Activated T-cell treated with anti-CD3 and anti-CD28 coated beads, Interleukin-2, amount 50 U/mL, for 72 hours (primary cell): ENCODE measurements at places on chromosomes 2 and 18.

- no peak for DNase-seq
These were observed 951 bp downstream of the EN1 start for GRCh38 chr2:118846442-118846952.

DNA sequence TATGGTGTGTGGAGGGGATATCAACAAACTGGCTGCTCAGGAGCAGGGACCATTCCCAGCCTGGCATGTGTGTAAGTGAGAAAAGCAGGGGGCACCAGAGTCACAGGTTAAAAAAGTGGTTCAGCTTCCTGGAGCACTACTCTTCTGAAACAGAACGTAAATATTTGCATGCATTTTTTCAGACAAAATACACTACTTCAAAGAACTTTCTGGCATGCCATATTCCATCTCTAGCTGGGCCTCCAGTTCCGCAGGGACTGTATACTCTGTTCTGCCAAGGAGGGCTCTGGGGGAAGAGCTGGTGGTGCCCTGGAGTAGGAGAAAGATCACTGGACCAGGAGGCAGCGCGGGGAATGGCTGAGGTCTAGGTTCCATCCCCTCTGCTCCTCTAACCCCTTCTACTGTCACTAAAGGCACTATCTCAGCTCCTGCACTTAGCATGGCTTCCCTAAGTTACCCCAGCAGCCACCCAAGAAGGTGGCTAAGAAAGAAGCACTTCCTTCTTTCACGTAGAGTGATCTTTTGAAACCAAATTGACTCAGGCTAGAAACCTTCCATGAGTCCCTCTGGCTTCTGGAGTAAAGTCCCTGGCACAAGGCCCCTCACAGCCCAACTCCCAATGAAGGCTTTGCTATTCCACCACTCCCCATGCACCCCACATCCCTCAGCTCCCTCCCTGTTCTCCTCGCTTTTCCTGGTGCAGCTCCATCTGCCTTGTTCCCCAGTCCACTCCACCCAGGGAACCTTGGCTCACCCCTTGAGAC is 57.6 kb upstream of the CABLES1 start:
- DNase-seq: no peak

- no peak for DNase-seq
These were observed 170.9 kb downstream of the CAPN13 start for GRCh38 chr2:30636311-30636710.

GRCh38 chr18:55307505-55307904 is 280.5 kb downstream of the TCF4 start:
- DNase-seq: no peak

- no peak for DNase-seq
These were observed 4.5 kb upstream of the IL18RAP start for GRCh38 chr2:102418421-102418961.

- DNase-seq: no peak
These were observed 114.8 kb downstream of the DIS3L2 start for GRCh38 chr2:232076272-232076671.

DNA sequence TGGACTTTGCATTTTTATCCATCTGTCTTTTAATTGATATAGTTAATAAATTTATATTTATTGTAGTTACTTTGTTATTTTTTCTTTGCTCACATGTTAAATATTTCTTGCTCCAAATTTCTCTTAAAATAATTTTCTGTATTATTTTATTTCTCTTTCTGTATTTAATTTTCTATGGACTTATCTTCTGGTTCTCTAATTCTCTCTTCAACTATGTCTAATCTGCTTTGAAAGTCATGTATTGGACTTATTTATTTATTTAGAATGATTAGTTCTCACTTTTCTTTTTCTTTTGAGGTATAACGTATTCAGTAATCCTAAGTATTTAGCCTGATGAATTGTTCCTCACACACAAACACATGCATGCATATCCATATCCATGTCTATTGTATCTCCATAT is 53.1 kb downstream of the ASB1 start:
- no peak for DNase-seq

GRCh38 chr2:26754972-26755670 is 9.0 kb upstream of the SLC35F6 start:
- DNase-seq: no peak

- no peak for DNase-seq
These were observed 65.7 kb upstream of the ZNF236 start for GRCh38 chr18:76756531-76757253.

GRCh38 chr2:72956936-72957335 is 39.6 kb downstream of the EMX1 start:
- no peak for DNase-seq

- DNase-seq: no peak
These were observed 94.8 kb upstream of the B3GNT7 start for GRCh38 chr2:231300722-231301076.

- DNase-seq: no peak
These were observed 30.3 kb upstream of the PDK1 start for GRCh38 chr2:172525601-172526000.

GRCh38 chr2:32289165-32289999 is 11.7 kb downstream of the YIPF4 start:
- no peak for DNase-seq

DNA sequence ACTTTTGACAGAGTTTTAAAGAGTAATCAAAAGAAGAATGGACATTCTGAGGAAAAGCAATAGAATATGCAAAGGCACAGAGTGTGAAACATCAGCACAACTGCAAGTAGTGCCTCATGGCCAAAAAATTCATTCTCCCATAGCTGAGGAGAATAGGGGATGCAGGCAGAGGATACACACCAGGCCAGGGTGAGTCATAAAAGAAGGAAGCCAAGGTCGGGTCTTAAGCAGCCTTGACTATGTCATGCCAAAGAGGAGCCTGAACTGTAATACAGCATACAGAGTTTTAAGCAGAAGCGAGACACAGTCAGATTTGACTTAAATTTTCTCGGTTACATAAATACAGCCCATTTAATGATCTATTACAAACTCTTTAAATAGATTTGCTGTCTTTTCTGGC is 165.0 kb downstream of the LNPK start:
- DNase-seq: no peak

DNA sequence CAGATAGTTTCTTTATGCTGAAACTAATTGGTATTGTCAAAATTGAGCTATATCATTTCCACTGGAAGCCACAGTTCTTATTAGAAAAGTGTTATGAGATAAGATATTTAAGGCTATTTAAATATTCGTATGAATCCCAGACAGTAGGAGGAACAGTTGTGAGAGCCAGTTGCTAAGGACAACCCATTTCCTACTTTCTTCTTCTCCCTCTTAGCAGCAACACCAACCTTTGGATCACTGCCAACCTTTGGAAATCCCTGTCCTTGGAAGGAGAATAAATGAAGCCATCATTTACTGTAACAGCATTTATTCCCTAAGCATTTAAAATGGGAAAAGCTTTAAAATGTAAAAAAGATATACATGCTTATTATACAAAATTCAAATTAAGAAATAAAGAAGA is 85.8 kb downstream of the PLCL1 start:
- DNase-seq: no peak

DNA sequence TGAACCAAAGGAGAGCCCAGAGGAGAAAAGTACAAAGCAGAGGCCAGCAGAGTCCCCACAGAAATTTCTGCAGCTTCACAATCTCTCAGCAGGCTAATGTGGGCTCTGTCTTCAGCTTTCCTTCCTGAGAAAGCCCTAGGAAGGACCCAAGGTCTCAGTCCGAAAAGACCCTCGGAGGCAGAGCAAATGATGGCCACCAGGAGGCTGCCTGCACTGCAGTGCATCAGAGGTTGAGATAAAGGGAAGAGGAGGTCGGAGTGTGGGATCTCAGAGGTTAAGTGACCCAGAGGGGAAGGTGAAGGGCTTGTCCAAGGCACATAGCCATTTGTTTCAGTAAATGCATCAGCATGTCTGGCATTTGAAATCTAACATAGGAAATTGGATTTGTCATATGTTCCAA is 299.1 kb upstream of the SLC14A2 start:
- DNase-seq: no peak

GRCh38 chr18:45554389-45554737 is 60.9 kb upstream of the SLC14A2 start:
- no peak for DNase-seq

GRCh38 chr2:38615237-38615636 is 12.5 kb upstream of the HNRNPLL start:
- no peak for DNase-seq

DNA sequence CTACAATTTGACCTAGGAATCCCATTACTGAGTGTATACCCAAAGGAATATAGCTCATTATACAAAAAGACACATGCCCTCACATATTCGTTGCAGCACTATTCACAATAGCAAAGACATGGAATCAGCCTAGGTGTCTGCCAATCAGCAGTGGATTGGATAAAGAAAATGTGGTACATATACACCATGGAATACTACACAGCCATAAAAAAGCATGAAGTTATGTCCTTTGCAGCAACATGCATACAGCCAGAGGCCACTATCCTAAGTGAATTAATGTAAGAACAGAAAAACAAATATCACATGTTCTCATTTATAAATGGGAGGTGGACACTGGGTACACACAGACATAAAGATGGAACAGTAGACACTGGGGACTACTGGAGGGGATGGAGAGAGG is 54.0 kb downstream of the GREB1L start:
- no peak for DNase-seq

- no peak for DNase-seq
These were observed 790.9 kb upstream of the GCFC2 start for GRCh38 chr2:76501641-76502040.

DNA sequence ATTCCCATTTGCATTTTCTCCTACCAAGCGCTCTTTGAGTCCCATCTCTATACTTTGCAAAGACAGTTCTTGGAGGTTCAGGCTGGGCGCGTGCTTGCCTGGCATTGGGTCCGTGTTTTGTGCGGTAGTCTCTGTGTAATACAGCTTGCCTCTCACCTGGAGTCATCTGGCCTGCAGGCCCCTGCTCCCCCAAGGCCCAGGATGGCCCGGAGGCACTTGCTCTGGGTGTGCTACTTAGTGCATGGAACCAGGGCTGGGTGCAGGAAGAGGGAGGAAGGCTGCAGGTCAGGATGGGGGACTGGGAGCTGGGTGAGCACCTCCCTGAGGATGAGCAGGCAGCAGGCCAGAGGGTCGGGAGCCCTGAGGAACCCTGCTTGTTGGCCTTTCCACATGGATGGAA is 220.9 kb downstream of the LDLRAD4 start:
- DNase-seq: no peak

- no peak for DNase-seq
These were observed 188.0 kb downstream of the CDH7 start for GRCh38 chr18:65938592-65939372.
